GM23248 (cell line): ENCODE measurements at places on chromosomes 5 and 9.

GRCh38 chr5:28927559-28928326, 1889.4 kb upstream of the CDH9 start:
- no peak for DNase-seq

DNA sequence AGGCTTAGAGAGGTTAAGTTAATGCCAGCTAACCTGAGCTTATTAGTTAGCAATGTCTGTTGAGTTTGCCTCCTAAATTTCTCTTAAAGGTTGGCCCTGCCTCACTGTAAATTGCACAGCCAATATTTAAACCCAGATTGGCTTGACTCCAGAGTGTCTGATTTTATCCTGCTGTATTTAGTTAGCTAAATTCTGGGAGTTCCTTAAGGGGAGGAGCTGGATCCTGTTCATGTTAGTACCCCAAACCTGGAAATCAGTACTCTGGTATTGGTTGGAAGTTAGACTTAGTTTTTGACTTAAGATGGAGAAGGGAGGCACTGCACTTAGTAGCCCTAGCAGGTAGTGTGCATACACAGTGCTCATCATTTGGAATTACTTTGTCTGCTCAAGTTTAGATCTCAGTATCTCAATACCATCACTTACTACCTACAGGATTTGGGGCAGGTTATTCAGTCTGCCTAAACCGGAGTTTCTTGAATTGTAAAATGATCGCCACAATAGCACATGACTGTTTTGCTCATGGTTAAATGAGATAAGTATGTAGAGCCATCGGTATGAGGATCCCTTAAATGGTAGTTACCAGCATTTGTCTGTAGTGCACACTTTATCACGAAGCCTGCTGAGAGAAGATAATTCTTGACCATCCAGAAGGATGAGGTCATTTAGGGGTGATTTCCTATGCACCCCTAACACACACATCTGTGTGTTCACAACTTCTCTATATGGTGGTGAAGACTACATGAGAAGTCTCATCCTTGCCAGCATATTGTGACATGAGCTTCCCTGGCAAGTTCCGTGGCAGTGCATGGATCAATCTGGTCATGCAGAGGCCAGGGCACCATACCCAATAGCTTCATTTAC, 264.8 kb upstream of the TRIM32 start:
- no peak for DNase-seq

- no peak for DNase-seq
Measured at GRCh38 chr9:16597136-16597535, 273.3 kb downstream of the BNC2 start.

DNA sequence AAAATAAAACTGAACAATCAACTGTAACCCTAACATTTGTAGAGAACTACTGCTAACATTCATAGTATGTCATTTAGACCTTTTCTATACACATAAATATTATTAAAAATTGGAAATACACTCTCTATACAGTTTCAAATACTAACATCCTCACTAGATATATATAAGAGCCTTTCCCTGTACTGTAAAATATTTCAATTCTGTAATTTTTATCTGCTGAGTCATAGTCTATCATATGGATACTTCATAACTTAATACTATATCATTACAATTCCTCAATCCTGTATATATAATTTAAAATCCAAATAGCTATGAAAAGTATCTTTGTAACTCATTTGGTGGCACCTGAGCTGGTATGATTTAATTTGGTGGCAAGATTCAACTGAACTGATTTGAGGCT, 55.8 kb downstream of the FBXO4 start:
- DNase-seq = no peak

DNA sequence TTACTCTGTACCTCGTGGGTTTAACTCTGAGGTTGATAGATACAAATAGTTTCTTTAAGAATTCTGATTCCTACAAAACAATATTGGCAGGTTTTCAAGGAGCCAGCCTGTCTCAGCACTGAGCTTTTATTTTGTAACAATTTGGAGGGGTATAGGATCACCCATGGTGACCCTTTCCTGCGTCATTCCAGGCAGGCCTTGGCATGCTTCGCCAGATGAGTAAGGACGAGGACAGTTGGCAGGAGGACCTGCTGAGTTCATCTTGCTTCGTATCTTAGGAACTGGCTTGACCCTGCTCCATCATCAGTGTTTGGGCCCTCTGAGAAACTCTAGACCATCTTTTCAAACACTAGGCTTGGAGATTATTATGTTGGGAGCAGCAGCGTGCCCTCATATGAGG, 17.9 kb downstream of the ZNF462 start:
- peak; percentile 54 for DNase-seq

DNA sequence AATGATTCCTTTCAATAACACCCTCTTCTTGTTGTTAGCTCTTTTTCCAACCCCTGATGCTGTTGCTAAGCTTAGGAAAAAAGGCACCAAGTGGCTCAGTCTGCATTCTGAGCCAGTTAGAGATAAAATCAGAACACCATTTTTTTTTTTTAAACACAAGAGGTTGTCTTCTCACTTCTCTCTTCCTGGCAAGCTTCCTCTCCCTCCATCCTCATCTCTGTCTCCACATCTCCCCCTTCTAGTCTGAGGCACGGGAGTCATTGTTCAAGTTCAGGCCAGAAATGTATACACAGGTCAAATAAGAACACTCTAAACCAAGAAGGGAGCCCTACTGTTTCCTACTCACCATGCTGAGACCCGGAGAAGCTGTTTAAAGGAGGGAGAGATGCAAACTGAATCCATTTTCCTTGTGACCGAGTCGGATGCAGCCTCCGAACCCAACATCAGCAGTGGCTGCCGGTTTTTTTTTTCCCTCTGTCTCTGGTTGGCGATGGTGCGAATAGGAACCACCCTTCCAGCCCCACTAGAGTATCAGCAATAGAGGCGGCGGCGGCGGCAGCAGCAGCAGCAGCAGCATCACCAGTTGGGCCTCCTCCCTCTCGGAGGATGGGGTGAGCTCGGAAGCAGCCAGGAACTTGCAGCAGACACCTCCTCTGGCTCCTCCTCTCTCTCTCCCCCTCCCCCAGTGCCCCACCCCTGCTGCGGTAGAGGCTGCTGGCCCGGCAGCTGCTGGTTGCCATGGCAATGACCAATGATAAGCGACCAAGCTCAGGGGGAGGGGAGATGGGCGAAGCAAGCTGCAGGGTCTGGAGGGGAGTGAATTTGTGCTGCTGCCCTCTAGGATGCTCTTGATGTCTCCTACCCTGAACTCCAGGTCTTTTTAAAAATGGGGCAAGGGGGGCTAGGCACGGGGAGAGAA, at the start of gene JAKMIP2:
Gene JAKMIP2 (minus strand): TSS at position 619 of the 919 bp plus-strand sequence. CDS start 110,922 bp downstream, outside the sequence.
- peak; percentile 5 for DNase-seq

DNA sequence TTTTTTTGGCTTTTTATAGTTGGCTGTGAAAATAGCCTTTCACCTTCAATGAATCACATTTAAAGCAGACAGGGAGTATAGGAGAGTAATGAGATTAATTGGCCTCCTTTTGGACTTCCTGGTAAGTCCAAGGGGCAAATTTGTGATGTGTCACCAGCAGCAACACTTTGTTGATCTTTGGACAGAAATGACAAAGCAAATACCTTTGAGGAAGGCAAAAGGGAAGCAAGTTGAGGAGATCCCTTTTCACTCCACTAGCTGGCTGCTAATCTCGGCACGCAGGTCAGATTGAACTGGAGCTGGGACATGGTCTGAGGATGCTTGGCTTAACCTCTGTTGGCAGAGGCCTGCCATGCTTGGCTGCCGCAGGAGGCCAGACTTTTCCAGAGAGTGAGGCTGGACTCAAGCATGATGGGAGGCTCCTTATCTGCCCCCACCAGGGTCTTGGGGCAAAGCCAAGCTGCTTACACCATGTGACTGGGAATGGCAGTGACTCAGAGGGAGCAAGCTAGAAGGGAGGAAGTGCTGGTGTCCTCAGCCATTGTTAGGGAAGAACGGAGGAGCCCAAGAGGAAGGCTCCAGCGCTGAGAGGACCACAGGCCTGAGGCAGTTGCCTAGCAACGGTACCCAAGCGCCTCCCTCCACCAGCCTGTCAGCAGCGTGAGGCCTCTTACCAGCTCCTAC, 174.5 kb upstream of the MAP1B start:
- peak; percentile 81 for DNase-seq

DNA sequence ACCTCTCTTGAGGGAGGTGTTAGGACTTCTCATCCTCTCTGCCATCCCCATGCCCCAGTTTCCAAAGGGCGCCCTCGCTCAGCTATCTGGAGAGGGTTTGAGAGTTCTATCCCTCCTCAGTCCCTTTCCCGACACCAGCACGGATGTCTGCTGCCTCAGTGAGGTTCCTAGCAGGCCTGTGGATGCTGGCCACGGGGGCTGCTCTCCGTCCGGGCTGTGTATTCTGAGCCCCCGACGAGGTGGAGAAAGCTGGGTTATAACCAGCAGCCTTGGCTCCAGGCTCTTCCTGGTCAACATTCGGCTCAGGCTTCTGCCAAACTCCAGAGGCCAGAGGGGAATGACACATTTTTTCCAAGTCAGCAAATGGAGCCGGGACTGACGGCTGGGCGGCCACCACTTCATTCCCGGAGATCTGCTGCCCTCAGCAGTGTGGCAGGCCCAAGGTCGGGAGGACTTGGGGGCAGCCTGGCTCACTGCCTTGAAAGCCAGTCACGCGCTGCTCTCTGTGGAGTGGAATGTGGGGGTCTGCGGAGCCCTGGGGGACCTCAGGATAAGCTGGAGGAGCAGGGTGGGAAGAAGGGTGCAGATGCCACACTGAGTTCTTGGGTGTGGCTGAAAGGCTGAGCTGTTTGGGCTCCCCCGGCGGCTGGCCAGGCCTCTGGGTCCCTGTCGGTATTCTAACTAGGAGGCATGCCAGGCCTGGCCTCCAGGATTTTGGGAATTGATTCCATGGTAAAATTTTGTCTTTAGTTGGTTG, 27.4 kb downstream of the PTPA start:
- DNase-seq = peak; percentile 89

GRCh38 chr9:99809586-99810319, 11.9 kb upstream of the NR4A3 start:
- peak; percentile 64 for DNase-seq

DNA sequence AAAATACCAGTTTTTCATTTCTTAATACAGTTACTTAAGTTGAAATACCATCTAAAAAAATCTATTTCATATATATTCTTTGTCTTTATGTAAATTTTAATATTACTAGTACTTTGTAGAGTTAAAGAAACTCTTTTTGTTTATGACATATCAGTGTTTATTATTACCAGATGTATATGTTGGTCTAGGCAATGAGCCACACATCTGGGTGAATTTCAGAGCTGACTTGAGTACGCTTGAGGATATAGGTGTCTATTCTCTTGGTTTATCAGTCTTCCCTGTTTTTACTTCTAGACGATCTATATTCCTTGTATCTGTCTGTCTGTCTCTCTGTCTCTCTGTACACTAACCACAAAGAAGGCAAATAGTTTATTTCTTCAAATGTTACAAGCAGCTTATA, 2.9 kb downstream of the SMAD5 start:
- peak; percentile 22 for DNase-seq

- DNase-seq = no peak
Measured at GRCh38 chr9:3277200-3277599, 248.6 kb downstream of the RFX3 start.

- DNase-seq = peak; percentile 54
Measured at GRCh38 chr9:88236511-88237478, 98.5 kb upstream of the SPATA31C2 start.

GRCh38 chr5:57595523-57595991, 112.9 kb upstream of the ACTBL2 start:
- DNase-seq = no peak

DNA sequence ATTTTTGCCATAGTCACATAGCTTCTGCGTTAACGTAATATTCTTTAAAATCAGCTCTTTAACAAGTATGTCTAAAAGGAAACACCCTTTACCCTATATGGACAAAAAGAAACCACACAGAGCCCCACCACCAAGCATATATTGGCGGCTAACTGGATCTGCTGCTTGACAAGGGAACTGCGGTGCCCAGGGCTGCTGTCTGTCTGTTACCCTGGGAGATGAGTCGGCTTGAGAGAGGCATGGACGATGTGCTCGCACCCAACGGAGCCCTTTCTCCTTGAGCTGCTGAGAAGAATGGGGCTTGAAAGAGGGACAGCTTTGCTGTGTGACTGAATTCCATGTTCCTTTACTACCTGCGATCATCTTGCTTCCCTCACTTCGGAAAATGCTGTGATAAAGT, 158.6 kb upstream of the SHB start:
- peak; percentile 45 for DNase-seq

- DNase-seq = no peak
Measured at GRCh38 chr9:112007575-112008240, 111.1 kb downstream of the UGCG start.

GRCh38 chr9:2583308-2584013, 38.1 kb upstream of the VLDLR start:
- DNase-seq = no peak
